NCI-H2171 (cell line): ENCODE measurements at places on chromosomes 3 and 15.
A peak's percentile ranks its signal among the peaks of the same experiment; 100 is the strongest.

DNA sequence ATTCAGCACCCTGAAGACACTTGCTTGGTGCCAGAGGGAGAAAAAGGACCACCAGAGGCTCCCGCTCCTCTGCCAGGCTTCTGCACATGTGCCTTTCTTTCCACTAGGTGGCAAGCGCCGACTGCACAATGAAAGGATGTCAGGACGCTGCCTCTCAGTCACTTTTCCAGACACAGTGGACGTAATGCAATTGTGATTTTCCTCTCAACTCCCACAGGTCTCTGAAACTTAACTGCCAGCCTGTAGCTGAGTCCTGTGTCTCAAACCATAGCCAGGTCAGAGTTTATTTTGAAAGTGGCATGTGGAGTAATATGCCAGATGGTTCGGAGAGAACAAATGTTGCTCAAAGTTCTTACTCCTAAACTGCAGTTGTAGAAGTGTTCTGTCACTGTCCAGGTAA is 162.9 kb downstream of the ITPR1 start:
- DNase-seq, result peak; percentile 23

DNA sequence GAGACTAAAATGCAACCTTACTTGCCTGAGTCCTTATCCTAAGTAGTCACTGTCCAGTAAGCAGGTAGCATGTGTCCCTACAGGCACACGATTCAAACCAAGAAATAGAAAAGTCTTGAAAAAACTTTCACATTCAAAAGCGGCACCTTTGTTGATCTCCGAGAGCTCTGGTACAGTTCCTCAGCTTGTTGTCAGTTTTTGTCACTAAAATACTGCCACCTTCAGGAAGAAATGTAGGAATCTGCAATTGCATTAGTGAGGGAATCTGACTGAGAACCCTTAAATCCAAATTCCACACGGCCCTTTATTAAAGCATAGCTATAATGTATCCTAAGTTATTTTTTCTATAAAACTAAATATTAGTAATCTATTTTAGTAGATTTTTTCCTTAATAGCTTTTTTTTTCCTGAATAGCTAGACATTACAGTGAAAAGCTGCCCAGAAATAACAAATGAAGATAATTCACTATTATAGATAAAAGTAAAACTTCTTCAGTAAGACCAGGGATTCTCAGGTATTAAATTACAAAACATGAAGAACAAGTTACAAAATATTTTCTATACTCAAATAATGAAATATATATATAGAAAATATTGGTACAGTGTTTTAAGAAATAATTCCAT is 44.0 kb downstream of the CCDC54 start:
- DNase-seq, result peak; percentile 58

- no peak for DNase-seq
Measured at GRCh38 chr3:99505200-99505599, 133.2 kb upstream of the COL8A1 start.

GRCh38 chr3:46857485-46858341 is 5.5 kb downstream of the MYL3 start:
- DNase-seq, result no peak

DNA sequence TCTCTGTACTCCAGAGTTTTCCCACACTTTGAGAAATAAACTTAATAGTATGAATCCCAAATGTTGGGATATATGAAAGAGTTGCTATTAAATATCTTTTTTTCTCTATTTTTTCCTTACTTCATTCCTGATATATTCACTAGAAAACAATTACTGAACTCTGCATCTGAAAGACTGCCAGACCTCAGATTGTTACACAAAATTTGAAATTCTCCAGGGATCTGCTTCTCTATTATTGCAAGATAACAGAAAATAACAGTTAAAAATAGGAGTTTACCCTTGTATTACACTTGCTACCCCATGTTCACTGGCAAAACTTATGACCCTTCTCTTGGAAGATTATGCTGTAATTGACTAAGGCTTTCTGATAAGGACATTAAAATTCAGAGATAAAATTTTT is 11.7 kb upstream of the P3H2 start:
- DNase-seq, result no peak

DNA sequence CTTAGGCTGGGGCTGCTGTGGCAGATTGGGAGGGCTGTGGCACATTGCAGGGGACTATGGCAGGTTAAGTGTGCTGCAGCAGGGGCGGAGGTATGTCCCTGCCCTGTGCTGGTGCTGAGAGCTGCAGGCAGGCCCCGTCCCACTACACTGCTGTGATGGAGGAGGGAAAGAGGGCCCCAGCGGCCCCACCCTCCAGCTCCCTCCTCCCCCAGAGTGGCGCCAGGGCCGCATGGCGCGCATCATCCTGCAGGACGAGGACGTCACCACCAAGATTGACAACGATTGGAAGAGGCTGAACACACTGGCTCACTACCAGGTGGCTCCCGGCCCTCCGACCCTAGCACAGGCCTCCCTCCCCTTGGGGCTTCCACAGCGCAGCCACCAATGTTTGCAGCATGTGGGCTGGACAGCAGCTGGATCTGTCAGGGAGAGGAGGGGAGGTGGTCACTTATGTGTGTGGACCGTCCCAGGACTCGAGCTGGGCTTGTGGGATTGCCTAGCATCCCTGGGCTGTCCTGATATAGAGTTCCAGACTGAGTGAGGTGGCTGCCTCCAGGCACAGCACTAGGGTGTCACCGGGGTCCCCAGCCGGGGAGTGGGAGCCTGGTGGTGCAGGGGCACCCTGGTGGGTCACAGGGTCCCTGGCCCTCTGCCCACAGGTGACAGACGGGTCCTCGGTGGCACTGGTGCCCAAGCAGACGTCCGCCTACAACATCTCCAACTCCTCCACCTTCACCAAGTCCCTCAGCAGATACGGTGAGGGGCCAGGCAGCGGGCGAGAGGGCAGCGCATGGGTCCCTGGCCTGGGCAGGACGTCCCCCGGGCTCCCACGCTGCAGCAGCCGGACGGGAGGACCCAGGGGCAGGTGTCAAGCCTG is 46.1 kb downstream of the PLXNA1 start:
- DNase-seq, result no peak

DNA sequence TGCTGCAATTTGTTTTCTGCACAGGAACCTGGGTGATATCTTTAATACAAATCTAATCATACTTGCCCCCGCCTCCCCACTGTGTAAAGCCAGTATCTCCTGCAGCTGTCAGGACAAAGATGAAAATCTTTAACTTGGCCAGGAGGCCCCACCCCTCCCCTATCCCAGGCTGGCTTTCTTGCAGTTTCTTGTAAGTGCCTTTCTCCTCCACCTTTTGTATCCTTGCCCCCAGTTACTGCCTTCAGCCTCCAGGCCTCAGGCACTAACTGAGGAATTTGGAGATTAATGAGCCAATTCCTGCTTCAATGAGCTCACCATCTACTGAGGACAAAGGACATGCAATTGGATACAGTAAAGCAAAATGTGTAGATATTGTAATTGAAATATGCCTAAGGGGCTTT is 6.5 kb downstream of the GCSAM start:
- DNase-seq, result no peak

DNA sequence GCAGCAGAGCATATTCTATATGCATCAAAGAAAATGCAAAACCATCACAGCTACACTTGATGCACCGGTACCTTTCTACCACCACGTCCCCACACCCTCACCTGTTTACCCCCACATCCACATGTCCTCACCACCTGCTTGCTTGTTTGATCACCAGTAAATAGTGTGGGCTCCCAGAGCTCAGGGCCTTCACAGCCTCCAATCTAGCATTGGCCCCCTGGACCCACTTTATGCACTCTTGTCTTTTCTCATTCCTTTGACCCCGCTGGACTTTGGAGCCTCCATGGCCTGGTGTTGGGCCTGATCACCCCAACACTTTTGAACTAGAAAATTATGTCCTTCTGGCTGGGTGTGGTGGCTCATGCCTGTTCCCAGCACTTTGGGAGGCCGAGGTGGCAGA is 190.1 kb downstream of the PDE8A start:
- DNase-seq, result no peak

DNA sequence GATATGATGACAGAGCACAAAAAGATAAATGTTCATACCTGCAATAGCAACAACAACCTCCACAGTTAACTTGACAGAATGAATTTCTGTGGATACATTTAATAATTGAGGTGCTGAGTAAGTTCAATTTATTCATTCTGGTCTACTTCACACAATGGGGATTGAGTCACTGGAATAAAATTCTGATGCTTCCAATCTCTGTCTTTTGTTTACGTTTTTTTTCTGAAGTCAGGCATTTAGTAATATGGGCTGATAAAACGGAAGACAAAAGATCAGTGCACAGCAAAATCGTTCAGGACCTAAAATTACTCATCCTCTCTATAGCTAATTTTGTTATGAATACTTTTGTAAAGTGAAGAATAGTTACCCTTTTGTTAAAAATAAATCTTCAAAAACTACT is 565.9 kb upstream of the CCDC54 start:
- no peak for DNase-seq

DNA sequence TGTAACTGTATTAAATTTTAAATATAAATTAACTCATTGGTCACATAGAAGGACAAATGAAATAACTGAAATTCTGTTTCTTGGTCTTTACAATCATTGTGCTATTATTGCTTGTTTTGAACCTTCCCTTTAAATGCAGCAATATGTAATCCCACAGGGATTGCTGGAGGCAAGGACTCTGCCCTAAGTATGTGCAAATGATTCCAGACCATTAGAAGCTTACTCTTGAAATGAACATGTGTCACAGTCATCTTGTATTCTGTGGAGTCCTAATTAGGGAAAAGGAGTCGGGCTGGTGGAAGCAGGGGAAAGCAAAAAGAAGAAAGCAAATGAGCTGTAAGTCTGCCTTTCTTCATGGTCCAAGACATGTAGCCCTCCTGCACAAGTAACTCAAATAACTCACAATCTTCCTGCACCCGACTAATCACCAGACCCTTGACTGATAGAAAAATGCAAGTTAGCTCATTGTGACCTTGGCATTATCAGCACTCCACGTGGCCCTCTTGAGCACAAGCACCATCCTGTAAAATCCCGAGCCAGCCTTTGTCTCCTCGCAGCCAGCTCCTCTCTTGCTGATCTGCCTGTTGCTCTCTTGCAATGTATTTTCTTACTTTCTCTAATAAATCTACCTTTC is 2.3 kb upstream of the TMPRSS7 start:
- DNase-seq, result peak; percentile 58

GRCh38 chr3:194931865-194932264 is 246.2 kb downstream of the FAM43A start:
- DNase-seq, result no peak
